IMR-90 (cell line): ENCODE measurements at places on chromosomes 5 and 9. TPM values are rescaled to one million over a fixed set of nuclear protein-coding genes. Genes with fewer than 3 reads are reported as not detected.
A peak's percentile ranks its signal among the peaks of the same experiment; 100 is the strongest.

GRCh38 chr5:8906303-8906967 lies 639.4 kb downstream of the SEMA5A start:
- DNase-seq: peak; percentile 87

DNA sequence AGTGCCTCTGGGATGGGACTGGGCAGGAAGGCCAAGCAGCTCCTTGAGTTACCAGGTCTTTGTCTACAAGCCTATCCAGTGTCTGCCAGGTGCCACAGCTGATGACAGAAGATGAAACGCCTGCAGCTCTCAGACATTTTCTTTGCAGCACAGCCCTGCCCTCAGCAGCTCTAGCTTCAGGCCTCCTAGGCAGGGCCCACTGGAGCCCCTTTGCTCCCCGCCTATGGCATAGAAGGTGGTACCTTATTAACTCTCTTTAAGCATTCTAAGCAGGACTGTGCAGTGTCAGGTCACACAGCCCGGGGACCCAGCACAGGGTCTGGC lies 1.3 kb upstream of the SKP1 start:
- DNase-seq: no peak

The TMEM174 gene
- not detected in 2 replicates for total RNA-seq

- no peak for DNase-seq
Measured at GRCh38 chr9:87238545-87238944, 259.1 kb upstream of the DAPK1 start.

The PKD2L2 gene
- not detected in 2 replicates for total RNA-seq

The SERF1A gene
- total RNA-seq: 2.2 and 7.2 TPM in 2 replicates

The PTPN3 gene
- total RNA-seq: 0.72 and 0.83 TPM in 2 replicates

The OR1Q1 gene
- not detected in 2 replicates for total RNA-seq

GRCh38 chr5:11396917-11397316 lies 507.3 kb downstream of the CTNND2 start:
- no peak for DNase-seq

GRCh38 chr5:9209846-9210492 lies 335.9 kb downstream of the SEMA5A start:
- DNase-seq: peak; percentile 40

DNA sequence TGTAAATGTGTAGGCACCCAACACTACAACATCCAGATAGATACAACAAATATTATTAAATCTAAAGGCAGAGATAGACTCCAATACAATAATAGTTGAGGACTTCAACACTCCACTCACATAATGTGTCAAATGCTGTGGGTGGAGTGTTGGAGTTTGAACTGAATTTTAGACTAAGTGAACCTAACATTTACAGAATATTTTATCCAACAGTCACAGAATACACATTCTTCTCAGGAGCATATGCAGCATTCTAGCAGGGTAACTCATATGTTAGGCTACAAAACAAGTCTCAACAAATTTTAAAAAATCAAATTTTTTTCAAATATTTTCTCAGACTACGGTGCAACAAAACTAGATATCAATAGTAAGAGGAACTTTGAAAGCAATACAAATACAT lies 648.7 kb upstream of the CDH18 start:
- no peak for DNase-seq

- peak; percentile 62 for DNase-seq
Measured at GRCh38 chr9:112271466-112272098, 61.8 kb downstream of the PTBP3 start.

The TRAF2 gene
- 5.8 and 6.6 TPM in 2 replicates for total RNA-seq

The RNF183 gene
- not detected in 2 replicates for total RNA-seq

- DNase-seq: no peak
Measured at GRCh38 chr9:18668944-18669343, 195.0 kb downstream of the ADAMTSL1 start.

- peak; percentile 59 for DNase-seq
Measured at GRCh38 chr5:153515301-153515700, 24.8 kb downstream of the GRIA1 start.

The ZNF883 gene
- 0.54 and 0.83 TPM in 2 replicates for total RNA-seq

DNA sequence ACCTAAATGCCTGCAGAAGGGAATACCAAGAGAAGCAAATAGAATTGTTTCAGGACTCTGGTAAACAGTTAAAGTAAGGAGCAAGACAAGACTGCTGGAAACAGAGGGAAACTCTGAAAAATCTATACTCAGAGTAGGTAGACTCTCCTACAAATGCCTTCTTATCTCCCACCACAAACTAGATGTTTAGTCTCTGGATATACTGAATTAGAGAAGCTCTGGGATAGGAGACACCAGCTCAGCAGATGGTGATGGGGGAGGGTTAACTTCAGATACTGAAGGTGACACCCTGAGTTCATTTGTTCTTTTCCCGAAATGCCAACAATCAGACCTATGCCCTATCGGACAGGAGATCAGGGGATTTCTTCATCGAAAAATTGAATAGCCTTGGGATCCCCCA lies 54.1 kb upstream of the CHD1 start:
- DNase-seq: no peak

GRCh38 chr5:87195104-87195591 lies 72.5 kb upstream of the RASA1 start:
- DNase-seq: peak; percentile 85

GRCh38 chr5:162990856-162991497 lies 446.4 kb upstream of the CCNG1 start:
- no peak for DNase-seq

DNA sequence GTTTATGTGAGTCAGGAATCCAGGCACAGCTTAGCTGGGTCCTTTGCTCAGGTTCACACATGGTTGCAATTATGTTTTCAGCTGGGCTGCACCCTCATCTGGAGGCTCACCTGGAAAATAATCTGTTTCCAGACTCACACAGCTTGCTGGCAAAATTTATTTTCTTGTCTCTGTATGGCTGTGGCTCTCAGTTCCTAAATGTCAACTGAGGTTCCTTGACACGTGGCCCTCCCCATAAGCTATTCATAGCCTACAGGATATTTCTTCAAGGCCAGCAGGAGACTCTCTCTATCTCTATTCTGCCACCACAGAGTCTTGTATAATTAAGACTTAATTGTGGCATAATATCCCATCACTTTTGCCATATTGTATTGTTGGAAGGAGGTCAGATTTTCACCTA lies 732.0 kb downstream of the CDH18 start:
- no peak for DNase-seq

DNA sequence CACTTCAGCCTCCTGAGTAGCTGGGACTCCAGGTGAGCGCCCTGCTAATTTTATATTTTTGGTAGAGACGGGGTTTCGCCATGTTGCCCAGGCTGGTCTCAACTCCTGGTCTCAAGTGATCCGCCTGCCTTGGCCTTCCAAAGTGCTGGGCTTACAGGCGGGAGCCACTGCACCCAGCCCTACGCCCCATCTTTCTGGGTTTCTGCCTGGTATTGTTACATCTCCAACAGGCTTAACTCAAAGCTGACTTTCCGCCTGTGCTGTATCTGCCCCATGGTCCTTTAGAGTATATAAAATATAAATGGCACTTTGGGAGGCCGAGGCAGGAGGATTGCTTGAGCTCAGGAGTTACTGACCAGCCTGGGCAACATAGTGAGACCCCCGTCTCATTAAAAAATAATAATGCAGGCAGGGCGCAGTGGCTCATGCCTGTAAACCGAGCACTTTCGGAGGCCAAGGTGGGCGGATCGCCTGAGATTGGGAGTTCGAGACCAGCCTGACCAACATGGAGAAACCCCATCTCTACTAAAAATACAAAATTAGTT lies 36.5 kb upstream of the GLDC start:
- no peak for DNase-seq

The FBP2 gene
- not detected in 2 replicates for total RNA-seq

The ASTN2 gene
- 5.3 and 6.8 TPM in 2 replicates for total RNA-seq

GRCh38 chr5:64973215-64973614 lies 204.5 kb downstream of the CWC27 start:
- no peak for DNase-seq

GRCh38 chr9:7536310-7536939 lies 263.2 kb downstream of the DMAC1 start:
- peak; percentile 56 for DNase-seq

The TCERG1 gene
- total RNA-seq: 21.9 and 32.2 TPM in 2 replicates
